Stimulated activated naive CD8-positive, alpha-beta T cell treated with anti-CD3 and anti-CD28 coated beads, Interleukin-15, Interleukin-2, amounts not matched to agents 100 U/mL and 50 U/mL, for 24 hours (primary cell): ENCODE measurements at places on chromosomes 1 and 21.

DNA sequence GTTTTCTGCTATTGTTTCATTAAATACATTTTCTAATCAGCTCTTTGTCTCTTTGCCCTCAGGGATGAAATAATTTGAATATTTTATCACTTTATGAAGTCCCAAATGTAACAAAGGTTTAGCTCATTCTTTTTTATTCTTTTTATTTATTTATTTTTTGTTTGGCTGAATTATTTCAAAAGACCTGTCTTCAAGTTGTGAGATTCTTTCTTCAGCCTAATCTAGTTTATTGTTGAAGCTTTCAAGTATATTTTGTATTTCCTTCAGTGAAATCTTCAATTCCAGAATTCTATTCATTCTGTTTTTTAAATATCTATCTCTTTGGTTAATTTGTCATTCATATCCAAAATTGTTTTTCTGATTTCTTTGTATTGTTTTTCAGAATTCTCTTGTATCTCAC, 10.8 kb downstream of the LY9 start:
- no peak for DNase-seq

DNA sequence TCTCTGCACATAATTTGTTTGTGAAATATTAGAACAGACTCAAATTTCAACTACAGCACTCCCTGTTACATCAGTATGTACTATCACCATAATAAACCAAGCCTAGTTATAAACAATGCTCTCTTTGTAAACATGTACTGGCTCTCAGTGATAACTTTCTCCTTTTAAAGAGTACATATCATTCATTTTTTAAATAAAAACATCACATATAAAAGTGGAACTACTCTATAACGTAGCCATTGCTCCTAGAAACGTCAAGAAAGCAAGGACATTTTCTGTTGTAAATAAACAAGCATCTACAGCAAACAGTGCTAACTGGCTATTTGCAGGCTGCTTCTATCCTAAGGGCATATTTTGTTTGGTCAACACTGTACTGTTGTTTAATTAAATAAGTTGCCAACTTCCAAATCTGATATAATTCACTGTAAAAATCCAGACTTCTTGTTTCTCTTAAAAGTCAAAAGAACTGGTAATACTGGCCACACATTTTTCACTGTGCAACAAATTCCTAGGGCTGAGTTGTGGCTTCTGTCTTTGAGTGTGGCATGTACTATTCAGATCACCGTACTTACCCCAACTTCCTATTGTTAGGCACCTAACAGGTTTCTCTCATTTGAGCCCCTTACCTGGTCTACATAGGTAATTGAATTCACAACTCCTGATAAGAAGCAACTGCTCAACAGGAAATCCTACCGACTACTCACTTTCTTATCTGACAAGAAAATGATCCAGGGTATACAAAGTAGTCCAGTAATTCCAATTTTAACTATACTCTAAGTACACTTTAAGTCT, 111.9 kb downstream of the DENND1B start:
- DNase-seq, result no peak

DNA sequence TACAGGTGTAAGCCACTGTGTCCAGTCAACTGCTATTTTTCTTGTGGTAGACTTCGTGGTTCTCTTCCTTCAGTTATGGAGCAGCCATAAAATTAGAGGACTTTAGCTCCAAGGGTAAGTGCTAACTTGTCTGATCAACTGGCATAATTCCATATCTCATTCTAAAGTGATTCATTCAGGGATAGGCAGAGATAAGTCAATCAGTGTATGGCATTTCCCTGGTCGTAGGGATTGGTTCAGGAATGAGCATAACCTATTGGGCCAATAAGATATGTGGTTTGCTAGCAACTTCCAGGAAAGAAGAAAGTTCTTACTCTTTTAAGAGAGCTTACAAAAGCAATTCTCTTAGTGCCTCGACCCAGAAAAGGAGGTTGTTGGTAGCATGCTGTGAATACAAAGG, 4.7 kb upstream of the ZSWIM5 start:
- no peak for DNase-seq

DNA sequence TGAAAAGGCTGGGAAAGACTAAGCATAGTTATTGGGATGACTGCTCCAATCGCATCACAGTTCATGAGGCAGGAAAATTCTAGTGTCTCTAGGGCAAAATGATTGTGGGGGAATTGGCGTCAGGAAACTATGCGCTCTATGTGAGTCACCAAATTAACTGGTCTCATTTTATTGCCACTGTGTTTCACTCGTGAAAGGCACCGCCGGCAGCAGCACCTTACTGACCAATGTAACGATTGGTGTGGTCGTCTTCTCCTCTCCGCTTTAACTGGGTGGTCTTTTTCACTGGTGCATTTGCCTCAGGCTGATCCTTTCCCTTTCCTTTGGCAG, 83.5 kb downstream of the SPAG17 start:
- DNase-seq, result no peak

DNA sequence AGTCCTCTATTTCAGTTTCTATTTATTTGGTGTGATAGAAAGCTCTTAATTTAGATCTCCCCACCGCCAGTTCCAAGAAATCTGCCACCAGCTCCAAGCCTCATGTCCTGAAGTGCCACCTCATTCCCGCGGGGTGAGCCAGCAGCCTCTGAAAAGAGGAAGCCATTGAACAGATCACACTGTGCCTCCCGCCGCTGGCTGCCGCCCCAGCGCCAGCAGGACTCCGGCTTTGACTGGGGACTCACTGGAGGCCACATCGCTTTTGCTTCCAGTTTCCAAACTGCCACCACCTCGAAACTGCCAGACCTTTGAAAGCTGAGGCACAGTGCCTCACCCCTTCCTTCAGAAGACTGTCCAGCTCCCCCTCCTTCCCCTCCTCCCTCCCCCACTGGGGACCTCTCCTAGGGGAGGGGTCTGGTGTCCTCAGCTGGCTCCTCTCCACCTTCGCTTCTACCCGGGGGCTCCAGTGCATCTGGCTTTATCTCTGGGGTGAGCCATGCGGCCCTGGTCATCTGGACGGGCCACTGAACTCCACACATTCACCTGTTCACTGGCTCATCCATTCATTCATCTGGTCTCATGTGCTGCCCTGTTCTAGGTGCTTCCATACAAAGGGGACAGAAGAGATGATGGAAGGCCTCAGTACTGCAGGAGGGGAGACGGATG, 58.9 kb downstream of the VPS26C start:
- DNase-seq, result peak; percentile 53

DNA sequence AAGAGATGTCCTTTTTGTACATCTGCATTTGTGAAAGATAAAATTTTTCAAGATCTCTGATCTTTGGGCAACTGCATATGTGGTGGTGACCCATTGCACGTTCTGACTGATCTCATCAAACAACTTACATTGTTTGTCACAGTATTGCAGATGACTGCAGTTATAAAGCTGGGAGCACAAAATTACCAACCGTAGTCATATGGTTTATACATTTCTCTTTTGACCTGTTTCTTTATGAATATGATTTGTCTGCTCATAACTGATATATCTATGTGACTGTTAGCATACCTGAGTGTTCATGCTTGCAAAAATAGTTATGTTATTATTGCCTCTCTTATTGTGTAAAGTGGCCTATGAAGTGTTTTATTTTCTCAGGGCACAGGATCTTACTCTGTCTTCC, 43.7 kb upstream of the HMCN1 start:
- no peak for DNase-seq

GRCh38 chr1:227901906-227902640, 45.7 kb downstream of the WNT9A start:
- no peak for DNase-seq

GRCh38 chr1:152517237-152517811, 3.0 kb downstream of the CRCT1 start:
- no peak for DNase-seq

GRCh38 chr1:26697978-26698849, 2.4 kb downstream of the ARID1A start:
- peak; percentile 42 for DNase-seq

GRCh38 chr1:36555041-36555440, 72.3 kb upstream of the CSF3R start:
- DNase-seq, result no peak

GRCh38 chr1:22799971-22800370, 89.3 kb downstream of the EPHB2 start:
- DNase-seq, result no peak

- DNase-seq, result no peak
Measured at GRCh38 chr1:47452426-47452825, 14.6 kb downstream of the FOXD2 start.

DNA sequence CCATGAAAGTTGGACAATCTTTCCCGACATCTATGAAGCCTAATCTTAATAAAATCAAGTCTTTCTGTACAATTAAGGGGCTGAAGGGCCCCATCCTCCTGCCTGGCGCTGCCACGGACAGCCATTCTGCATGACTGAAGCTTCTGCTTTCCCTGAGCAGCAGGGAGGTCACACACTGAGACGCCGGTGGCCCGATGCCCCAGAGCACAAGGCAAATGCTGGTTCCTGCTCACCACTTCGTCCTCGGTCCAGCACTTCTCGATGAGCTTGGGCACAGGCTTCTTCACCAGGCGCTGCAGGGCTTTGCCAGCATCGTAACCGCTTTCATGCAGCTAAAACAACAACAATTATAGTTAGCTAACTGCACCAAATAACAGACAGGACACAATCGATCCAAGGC, 147.8 kb downstream of the SLC45A1 start:
- DNase-seq, result no peak

DNA sequence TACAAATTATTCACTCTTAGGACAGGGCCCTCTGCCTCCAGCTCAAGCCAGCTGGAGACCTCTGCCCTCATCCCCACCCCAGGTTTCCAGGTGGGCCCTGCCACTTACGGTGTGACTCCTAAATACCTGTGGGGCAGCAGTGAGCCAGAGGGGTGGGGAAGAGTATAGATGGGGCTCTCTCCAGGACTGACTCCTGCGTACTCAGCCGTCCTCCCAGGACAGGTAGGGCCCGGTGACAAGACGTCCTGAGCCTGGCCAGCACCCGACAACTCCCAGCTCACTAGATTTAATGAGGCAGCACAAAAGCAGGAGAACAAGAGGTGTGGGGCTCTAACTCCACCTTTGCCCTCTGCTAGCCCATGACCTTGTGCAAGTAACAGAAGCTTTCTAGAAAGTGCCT, 16.8 kb downstream of the GNG12 start:
- no peak for DNase-seq

GRCh38 chr1:192274588-192274987, 42.2 kb upstream of the RGS21 start:
- no peak for DNase-seq

DNA sequence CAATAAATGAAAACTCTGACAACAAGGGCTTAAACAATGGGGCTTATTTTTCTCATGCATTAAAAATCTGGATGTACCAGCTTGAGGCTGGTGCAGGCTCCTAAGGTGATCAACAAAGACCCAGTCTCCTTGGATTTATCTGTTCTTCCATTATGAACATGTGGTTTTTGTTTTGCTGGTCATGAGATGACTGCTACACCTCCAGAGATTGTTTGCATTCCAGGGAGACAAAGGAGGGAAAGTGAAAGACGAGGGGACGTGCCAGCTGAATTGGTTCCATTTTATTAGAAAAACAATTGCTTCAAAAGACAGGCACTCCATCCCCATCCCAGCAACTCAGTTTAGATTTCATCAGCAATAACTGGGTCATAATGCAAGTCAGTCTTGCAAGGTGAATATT, 90.9 kb upstream of the KCNK1 start:
- no peak for DNase-seq

DNA sequence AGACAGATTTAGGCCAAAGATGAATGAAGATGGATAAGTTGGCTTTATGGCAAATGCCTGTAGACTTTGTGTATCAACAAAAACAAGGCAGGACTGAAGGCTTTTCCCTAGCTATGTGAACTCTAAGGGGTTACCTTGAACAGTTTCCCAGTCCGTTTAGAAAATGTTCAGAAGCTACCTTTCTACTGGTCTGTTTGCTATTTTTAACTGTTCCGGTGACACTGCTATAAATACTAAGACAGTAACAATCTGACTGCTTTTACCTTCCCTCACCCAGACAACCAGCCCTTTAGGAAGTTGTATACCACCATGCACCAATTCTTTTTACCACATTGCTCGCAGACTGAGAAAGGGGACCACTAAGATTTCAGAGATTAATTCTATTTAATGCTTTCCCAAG, 102.2 kb downstream of the PHTF1 start:
- no peak for DNase-seq

DNA sequence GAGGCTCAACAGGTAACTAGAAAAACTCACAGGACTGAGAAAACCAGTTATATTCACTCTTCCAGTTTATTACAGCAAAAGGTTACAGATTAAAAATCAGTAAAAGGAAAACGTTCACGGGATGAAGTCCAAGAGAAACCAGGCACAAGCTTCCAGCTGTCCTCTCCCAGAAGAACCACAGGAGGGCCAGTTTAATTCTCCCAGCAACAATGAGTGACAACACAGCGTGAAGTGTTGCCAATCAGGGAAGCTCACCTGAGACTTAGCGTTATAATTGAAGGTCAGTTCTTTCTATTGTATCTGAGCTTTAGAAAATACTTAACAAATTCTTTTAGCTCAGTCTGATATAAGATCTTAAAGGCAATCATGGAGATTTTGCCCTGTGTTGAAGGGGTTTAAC, 65.2 kb upstream of the TNR start:
- no peak for DNase-seq

- DNase-seq, result peak; percentile 43
Measured at GRCh38 chr1:203682473-203683383, 56.1 kb downstream of the ATP2B4 start.

DNA sequence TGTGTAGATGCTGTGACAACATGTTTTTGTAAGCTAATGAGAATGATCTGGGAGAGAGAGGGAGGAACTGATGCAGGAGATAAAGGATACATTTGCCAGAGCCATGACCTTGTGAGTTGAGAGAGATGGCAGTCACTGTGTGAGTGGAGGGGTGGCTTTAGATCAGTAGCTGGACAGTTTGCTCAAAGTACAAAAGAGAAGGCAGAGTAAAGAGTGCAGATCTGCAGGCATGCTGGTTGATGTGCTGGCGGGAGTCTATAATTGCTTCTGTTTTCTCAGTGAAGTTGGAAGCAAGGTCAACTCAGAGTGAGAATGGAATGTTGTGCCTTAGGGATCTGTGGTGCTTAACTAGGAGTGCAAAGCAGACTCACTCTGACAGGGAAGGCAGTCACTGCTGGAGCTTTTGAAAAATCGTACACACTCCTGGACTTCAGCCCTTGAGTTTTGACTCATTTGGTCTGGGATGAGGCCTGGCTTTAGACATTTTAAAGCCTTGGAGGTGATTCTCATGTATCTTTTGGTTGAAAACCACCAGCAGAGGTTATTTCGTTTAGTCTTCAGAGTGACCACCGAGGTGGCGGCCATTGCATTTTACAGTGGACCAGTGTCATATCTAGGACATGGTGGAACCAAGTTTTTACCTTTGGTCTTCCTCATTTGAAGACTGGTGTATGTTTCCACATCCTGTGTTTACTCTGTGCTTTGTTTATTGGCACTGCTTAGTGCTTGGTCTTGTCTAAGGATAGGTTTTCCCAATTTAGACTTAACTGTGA, 49.6 kb downstream of the MTR start:
- DNase-seq, result no peak

DNA sequence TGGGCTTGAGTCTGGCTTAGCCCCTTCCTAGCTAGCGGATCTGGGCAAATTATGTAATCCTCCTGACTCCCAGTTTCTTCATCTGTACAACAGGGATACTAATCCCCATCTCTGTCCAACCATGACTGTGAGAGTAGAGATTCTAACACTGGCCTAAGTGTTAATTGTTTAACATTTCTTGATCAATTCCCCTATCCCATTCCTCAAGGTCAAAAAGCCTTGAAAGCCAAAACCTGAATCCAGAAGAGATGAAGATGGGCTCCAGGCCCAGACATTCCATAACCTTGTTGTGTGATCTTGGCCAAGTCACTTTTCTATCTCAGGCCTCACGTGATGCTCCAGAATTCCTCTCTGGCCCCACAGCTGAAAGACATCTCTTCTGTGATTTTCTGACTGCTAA, 18.8 kb upstream of the PHLDA3 start:
- DNase-seq, result no peak
